Hippocampal formation (tissue), 2 donors: ENCODE measurements at places on chromosomes 11 and 22.

- DNase-seq: no peak
Measured at GRCh38 chr11:15123849-15124248, 9.1 kb downstream of the INSC start.

- DNase-seq: no peak
Measured at GRCh38 chr11:36361901-36362391, 65.9 kb downstream of the PRR5L start.

- DNase-seq: no peak
Measured at GRCh38 chr22:23181721-23182308, 1.5 kb downstream of the BCR start.

- no peak for DNase-seq
Measured at GRCh38 chr22:42928969-42929837, 72.1 kb upstream of the ARFGAP3 start.

GRCh38 chr11:27723687-27724086, 23.4 kb upstream of the BDNF start:
- no peak for DNase-seq

DNA sequence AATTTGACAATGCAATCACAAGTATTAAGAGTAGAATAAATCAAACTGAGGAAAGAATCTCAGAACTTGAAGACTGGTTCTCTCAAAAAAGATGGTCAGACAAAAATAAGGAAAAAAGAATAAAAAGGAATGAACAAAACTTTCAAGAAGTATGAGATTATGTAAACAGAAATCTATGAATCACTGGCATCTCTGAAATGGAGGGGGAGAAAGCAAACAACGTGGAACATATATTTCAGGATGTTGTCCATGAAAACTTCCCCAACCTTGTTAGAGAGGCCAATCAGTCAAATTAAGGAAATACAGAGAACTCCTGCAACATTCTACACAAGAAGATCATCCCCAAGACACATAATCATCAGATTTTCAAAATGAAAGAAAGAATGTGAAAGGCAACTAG, 235.7 kb downstream of the SBF2 start:
- DNase-seq: no peak

DNA sequence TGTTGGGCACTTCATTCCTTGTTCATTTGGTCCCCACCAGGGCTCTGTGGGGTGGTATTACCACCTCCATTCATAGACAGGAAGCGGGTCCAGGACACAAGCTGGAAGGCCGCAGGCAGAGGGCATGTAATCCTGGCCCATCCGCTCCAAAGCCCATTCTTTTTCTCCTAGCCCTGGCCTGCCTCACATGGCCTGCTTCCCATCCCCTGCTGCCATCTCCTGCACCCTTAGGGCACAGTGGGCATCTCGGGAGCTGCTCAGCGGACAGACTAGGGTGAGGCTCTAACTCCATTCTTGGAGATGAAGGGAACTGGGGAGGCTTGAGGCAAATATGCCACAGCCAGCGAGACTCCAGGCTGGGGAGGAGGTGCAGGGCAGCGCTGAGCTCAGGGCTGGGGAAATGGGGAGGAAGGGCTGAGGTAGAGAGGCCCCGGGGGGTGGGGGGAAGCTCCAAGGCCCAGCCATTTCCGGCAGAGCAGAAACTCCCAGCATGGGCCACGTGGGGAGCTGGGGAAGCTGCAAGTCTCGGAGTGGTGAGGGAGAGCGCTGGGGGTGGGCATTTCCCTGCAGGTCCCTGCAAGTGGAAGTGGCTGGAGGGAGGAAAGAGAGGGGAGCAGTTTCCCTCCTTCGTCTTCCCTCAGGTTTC, 14.3 kb upstream of the BCL9L start:
- no peak for DNase-seq

- no peak for DNase-seq
Measured at GRCh38 chr22:43845981-43846380, 16.3 kb downstream of the SULT4A1 start.

- no peak for DNase-seq
Measured at GRCh38 chr11:130771708-130772107, 144.6 kb downstream of the SNX19 start.

- no peak for DNase-seq
Measured at GRCh38 chr11:82996966-82997606, 74.6 kb downstream of the RAB30 start.

GRCh38 chr11:122601141-122602125, 54.1 kb upstream of the UBASH3B start:
- no peak for DNase-seq

GRCh38 chr22:35663371-35663770, 15.1 kb downstream of the APOL6 start:
- DNase-seq: no peak
